NCI-H1105 (cell line): ENCODE measurements at places on chromosomes 16 and 17.

DNA sequence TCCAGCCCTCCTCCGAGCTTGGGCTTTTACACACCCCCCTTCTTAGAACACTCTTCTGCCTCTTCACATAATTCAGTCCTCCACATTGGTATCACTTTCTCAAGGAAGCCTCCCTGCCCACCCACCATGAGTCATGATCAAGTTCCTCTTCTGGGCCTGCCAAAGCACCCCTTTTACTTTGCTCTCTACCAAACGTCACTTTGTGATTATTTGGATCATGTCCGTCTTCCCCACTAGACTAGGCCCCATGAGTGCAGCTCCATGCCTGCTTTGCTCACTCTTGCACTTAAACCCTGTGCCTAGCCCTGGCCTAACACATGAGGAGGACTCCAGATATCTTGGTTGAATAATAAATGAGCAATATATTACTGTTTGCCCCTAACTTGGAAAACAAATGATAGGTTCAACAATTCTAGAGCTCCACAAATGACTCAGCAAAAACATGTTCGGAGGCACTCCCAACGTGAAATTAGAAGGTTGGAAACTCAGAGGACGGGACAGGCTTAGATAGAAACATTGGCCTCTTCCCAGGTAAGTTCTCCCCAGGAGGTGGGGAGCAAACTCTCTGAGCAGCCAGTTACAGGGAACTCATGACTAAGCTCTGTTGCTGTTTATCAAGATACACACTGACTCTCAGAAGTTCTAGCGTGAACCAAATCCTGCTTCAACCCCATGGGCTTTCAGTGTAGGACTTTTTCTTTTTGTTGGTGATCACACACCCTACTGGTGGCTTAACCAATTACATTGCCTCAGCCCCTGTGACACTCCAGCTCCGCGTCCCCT lies 28.3 kb downstream of the G6PC1 start:
- DNase-seq, result no peak

GRCh38 chr16:61858988-61859387 lies 177.2 kb downstream of the CDH8 start:
- no peak for DNase-seq

- DNase-seq, result no peak
Measured at GRCh38 chr16:72787514-72788268, 260.2 kb downstream of the ZFHX3 start.

- DNase-seq, result no peak
Measured at GRCh38 chr16:74984194-74984528, 762 bp downstream of the WDR59 start.

GRCh38 chr17:43612515-43612914 lies 49.2 kb downstream of the MEOX1 start:
- no peak for DNase-seq

- no peak for DNase-seq
Measured at GRCh38 chr16:87074641-87075318, 242.4 kb downstream of the C16orf95 start.
